Thyroid gland (tissue), 4 donors: ENCODE measurements at places on chromosomes 7 and 10. TPM values are rescaled to one million over a fixed set of nuclear protein-coding genes. Genes with fewer than 3 reads are reported as not detected.
A peak's percentile ranks its signal among the peaks of the same experiment; 100 is the strongest.

- H3K4me1 ChIP-seq = no peaks in the 10 kb centered on the region
- DNase-seq = no peak
- H3K36me3 ChIP-seq = no peaks in the 10 kb centered on the region
- H3K4me3 ChIP-seq = no peak overlapping the region
- H3K27me3 ChIP-seq = no peaks in the 10 kb centered on the region
Observed at GRCh38 chr7:18126281-18126680, 98.6 kb upstream of the PRPS1L1 start.

DNA sequence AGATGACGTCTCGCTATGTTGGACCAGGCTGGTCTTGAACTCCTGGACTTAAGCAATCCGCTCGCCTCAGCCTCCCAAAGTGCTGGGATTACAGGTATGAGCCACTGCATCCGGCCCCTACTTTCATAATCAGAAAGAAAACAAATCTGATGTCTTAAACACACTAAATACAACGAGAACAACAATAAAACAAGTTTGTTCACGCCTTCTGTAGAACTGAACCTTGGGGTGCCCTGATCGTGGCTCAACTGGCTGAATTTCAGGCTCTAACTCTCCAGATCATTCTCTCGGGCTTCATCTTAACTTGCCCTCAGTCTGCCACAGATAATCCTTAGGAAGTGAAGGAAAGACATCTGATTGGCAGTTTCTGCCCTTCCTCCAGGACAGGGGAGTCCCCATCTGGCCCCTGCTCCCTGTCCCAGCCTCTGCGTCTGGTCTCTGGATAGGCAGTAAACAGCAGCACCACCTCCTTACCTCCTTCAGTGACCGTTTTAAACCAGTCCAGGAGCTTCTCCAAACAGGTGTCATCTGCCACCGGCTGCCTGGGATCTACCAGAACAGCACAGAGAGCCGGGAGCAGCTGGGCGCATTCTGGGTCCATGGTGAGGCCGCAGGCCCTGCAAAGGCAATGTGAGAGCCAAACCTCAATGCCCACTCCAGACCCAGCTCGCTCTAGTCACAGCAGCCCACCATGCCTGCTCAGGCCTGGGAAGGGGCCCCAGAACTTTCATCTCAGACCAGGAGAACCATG is 1.3 kb downstream of the BRAT1 start:
- no peak for DNase-seq
- peak overlapping the region; percentile 83 for H3K4me3 ChIP-seq
- H3K36me3 ChIP-seq = no peaks in the 10 kb centered on the region
- no peaks in the 10 kb centered on the region for H3K27me3 ChIP-seq
- H3K4me1 ChIP-seq = peaks cover 19% of the 10 kb centered on the region
- H3K27ac ChIP-seq = no peak overlapping the region

PLOD3 gene
- 30.0 TPM for total RNA-seq

RAMP3 gene
- 40.1 TPM for total RNA-seq

- H3K27ac ChIP-seq = peak overlapping the region; percentile 75
- H3K36me3 ChIP-seq = no peaks in the 10 kb centered on the region
- H3K27me3 ChIP-seq = no peaks in the 10 kb centered on the region
- DNase-seq = peak; percentile 94
Observed at GRCh38 chr10:11898372-11899066, 75.4 kb downstream of the PROSER2 start.

GRCh38 chr10:70879207-70879606 is 9.2 kb downstream of the PCBD1 start:
- peak overlapping the region; percentile 36 for H3K27ac ChIP-seq
- H3K36me3 ChIP-seq = peaks cover 11% of the 10 kb centered on the region
- no peaks in the 10 kb centered on the region for H3K27me3 ChIP-seq

GRCh38 chr7:22204312-22204711 is 152.6 kb downstream of the RAPGEF5 start:
- H3K4me3 ChIP-seq = no peak overlapping the region
- no peak for DNase-seq
- no peaks in the 10 kb centered on the region for H3K27me3 ChIP-seq
- no peak overlapping the region for H3K27ac ChIP-seq
- no peaks in the 10 kb centered on the region for H3K4me1 ChIP-seq
